ACHN (cell line): ENCODE measurements at places on chromosomes 3 and 15.

DNA sequence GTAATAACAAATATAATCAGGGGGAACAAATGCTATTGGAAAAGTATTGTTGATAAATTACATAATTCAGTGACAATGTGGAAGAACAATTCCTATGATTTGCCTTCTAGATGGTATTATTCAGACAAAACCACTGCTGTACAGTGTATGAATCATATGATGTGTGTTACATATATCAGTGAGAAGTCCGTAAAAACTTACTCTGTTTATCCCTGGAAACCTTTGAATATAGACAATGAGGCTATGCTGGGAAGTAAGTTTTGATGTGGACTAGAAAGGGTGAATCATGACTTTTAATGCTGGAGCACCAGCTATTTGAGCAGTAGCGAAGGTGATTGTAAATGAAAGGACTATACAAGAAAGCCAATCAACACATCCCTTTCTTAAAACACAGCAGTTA lies 17.9 kb downstream of the C3orf38 start:
- no peak for DNase-seq

- no peak for DNase-seq
These were observed 25.4 kb downstream of the RUVBL1 start for GRCh38 chr3:128098234-128098633.

GRCh38 chr15:61382927-61383326 lies 153.8 kb upstream of the RORA start:
- no peak for DNase-seq

- no peak for DNase-seq
These were observed at the start of gene ANKUB1 for GRCh38 chr3:149792452-149793270. ANKUB1 (minus strand) TSS chr3:149792554; CDS start chr3:149792366, 188 bp downstream.

DNA sequence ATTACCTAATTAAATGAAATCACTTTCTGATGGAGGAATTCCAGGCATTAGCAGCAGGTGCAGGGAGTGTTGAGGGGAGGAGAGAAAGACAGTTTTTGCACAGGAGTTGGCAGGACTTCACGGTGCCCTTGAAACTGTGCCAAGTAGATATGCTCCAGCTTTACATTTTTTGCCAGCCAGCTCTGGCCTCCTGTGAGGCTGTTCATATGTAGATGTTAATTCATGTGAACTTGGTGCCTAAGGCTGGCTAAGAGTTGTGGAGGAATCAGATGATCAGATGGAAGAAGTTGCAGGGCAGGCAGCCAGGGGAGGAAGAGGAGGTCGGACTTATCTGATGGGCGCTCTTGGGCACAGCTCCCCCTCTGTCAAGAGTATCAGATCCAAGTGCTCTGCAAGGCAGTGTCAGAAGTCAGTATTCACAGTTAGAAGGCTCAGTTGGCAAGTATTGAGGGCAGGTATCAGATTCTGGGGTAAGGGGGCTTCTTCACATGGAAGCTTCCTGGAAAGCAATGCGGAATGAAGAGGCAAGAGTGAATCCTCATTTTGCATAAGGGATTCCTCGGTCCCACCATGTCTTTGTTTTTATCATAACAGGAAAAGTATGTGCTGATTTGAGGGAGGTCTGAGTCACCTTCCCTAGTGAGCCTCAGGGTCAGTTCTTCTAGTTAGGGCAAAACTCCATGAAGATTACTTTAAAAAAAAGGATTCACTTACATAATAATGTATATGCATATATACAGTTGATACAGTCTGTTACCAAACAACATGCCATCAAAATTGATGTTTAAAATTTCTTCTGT lies 172.6 kb upstream of the UMPS start:
- no peak for DNase-seq

- DNase-seq: no peak
These were observed 34.0 kb upstream of the HRH1 start for GRCh38 chr3:11120091-11120805.
